ENCODE measurements at places on chromosomes 13 and 19. TPM values are rescaled to one million over a fixed set of nuclear protein-coding genes. Genes with fewer than 3 reads are reported as not detected.

The ETV2 gene
- total RNA-seq, result 2.1 TPM

The SHANK1 gene
- total RNA-seq, result 6.8 TPM

The C1QTNF9B gene
- 1.0 TPM for total RNA-seq

The CEACAM4 gene
- 1.0 TPM for total RNA-seq

The AP2A1 gene
- 32.9 TPM for total RNA-seq

The C19orf85 gene
- not detected for total RNA-seq

The ADAMTS10 gene
- 18.8 TPM for total RNA-seq

The LILRA1 gene
- not detected for total RNA-seq

The IGFL1 gene
- not detected for total RNA-seq

The KLK3 gene
- not detected for total RNA-seq

The SPACA6 gene
- 4.7 TPM for total RNA-seq

The DMKN gene
- not detected for total RNA-seq

The ZIC2 gene
- not detected for total RNA-seq

The ADGRE3 gene
- not detected for total RNA-seq

The KIR2DL1 gene
- total RNA-seq, result not detected

The SPRED3 gene
- total RNA-seq, result not detected

The HSH2D gene
- total RNA-seq, result 0.52 TPM

The CALR3 gene
- total RNA-seq, result under 0.01 TPM

The ZNF571 gene
- 4.7 TPM for total RNA-seq

The VSTM2B gene
- not detected for total RNA-seq

The EPSTI1 gene
- 1.6 TPM for total RNA-seq

The LIM2 gene
- total RNA-seq, result not detected

The ITGBL1 gene
- 4.7 TPM for total RNA-seq

The EDDM13 gene
- total RNA-seq, result not detected

The ACTMAP gene
- total RNA-seq, result under 0.01 TPM

The S1PR5 gene
- total RNA-seq, result 1.6 TPM

The ZNF667 gene
- total RNA-seq, result 4.7 TPM

The BRSK1 gene
- total RNA-seq, result 0.52 TPM

The DHDH gene
- total RNA-seq, result not detected

The NMRK2 gene
- 48.5 TPM for total RNA-seq

The NKPD1 gene
- not detected for total RNA-seq

The SOX21 gene
- total RNA-seq, result not detected

The OLFM4 gene
- 3.1 TPM for total RNA-seq

The CCDC70 gene
- total RNA-seq, result not detected
